ENCODE measurements at places on chromosomes 7 and 10. TPM values are rescaled to one million over a fixed set of nuclear protein-coding genes. Genes with fewer than 3 reads are reported as not detected.

The PTN gene
- 4.7 TPM for total RNA-seq

The TUBAL3 gene
- total RNA-seq = 1.7 TPM

The HUS1 gene
- total RNA-seq = 9.0 TPM

The PARD3 gene
- total RNA-seq = 154 TPM

The NODAL gene
- not detected for total RNA-seq

The CACNB2 gene
- total RNA-seq = not detected

The GPR26 gene
- total RNA-seq = not detected

The RSPH10B2 gene
- 0.20 TPM for total RNA-seq

The FGFBP3 gene
- 0.17 TPM for total RNA-seq

The HK1 gene
- 69.6 TPM for total RNA-seq

The TRIL gene
- total RNA-seq = 0.94 TPM

The CCL24 gene
- not detected for total RNA-seq

The TSPAN15 gene
- total RNA-seq = 56.6 TPM
